ENCODE measurements at places on chromosomes 12 and 14.

DNA sequence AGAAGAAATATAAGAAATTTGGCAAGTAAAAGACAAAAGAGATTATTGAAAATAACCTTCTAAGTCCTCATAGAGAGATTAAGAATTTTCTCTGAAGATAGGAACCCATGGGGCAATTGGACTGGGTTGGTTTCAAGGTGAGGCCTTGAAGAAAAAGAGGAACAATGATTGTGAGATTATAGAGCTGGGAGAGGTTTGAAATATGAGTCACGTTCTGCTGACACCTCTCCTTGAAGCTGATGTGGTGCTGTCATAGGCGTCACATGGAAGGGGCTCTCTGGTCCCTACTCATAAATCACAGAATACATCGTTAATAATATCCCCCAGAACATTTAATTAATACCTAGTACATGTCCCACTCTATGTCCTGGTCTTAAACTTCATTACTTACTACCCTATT lies 227.6 kb upstream of the PDE3A start:
- no peak for DNase-seq

DNA sequence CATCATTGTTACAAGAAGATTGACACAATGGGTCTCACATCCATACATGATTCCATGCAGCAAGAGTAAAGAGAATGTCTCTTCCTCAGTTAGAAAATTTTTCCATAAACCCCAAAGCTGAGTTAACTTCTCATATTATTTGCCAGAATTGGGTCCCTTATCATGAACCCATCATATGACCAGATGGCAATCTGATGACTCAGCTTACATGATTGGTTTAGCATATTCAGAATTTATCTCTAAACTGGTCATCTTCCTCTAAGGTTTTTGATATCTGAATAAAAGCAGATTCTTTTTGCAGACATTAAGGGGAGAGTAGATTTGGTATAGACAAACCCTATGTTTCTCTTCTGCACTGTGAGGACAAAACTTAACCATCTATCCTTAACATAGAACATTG lies 174.9 kb downstream of the PIK3C2G start:
- DNase-seq = no peak

DNA sequence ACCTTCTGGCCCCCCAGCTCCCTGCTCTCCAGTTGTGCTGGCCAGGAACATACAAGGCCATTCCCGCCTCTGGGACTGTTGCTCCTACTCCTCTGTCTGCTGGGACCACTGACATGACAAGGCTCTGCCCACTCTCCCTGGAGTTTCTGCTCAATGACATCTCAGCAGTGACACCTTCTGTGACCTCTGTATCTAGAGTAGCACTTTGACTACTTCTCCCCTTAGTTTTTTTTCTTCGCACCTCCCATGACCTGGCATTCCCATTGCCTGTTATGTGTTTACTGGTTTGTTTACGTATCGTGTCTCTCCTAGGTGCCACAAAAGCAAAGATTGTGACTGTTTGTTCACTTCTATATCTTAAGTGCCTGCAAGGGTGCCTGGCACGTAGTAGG lies 40.1 kb upstream of the TMEM263 start:
- no peak for DNase-seq

- DNase-seq = no peak
These were observed 3.6 kb downstream of the SLC48A1 start for GRCh38 chr12:47776471-47777143.

Data from left ventricle myocardium superior (tissue), 1 donor.